ENCODE measurements at places on chromosomes 2 and 18.

DNA sequence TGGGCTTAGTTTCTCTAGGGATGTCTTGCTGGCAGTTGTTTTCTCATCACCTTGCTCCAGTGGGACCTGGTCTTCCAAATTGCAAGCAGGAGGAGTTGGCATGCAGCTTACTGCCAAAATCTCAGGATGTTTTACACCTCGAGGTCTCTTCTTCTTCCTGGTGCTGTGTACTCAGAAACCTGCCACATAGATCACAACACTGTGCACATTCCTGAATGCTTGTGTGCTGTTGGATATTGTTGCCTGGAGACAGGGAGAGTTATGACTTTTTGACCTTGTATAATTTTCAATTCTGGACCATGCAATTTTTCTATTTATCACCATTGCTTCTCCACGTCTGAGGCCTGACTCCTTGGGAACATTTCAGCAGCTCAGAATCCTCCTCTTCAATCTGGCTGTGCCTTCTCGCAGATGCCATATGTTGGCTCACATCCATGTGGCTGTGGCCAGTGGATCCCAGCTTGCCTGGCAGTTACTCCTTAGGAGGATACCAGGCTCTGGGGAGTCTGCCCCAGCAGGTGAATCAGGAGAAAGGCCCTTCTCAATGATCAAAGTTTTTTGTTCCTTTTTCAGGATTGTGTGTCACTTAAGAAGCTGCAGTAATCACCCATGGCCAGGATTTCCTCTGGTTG lies 489.3 kb downstream of the TSN start:
- DNase-seq, result no peak

DNA sequence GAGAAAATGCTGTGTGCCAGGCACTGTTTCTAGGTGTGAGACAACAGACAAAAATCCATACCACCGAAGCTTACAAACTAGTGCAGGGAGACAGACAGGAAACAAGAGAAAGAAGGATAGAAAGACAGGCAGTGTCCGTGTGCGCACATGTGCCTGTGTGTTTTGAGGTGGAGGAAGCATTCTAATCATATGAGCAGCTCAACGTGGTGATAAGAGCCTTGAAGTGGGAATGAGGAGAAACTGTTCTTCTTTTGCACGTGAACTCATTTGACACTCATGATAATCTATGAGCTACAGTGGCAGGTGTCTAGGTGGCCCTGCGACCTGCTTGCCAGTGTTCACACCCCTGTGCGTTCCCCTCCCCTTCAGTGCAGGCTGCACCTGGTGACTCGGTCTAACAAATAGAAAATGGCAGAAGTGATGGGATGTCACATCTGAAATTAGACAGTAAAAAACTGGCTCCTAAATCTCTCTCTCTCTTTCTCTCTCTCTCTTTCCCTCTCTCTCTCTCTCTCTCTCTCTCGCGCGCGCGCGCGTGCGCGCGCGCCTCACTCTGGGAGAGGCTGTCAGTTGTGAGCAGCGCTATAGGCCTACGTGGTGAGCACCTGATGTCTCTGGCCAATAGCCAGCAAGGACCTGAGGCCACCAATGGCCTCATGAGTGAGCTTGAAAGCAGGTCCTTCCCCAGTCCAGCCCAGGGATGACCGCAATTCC lies 74.8 kb downstream of the EN1 start:
- DNase-seq, result no peak

GRCh38 chr18:21164548-21165095 lies 53.0 kb upstream of the ROCK1 start:
- no peak for DNase-seq

- peak; percentile 10 for DNase-seq
Measured at GRCh38 chr2:31980674-31981356, 30.0 kb downstream of the MEMO1 start.

DNA sequence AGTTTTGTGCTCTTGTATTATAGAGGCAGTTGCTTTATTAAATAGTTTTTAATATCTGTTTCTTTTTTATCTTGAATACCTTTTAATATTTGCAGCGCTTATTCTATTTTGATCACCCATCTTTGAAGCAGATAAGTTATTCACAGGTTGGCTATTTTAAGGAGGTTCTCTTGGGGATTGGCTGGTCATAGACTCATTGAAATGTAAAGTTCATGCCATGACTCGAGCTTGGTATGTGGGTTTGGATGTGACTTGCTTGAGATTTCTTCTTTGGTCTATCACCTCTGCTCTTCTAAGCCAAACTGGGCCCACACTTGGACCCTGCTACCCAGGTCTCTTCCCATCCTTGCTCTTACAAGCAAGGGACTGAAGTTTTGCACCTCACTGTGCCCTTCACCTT lies 33.6 kb downstream of the FARP2 start:
- DNase-seq, result no peak

DNA sequence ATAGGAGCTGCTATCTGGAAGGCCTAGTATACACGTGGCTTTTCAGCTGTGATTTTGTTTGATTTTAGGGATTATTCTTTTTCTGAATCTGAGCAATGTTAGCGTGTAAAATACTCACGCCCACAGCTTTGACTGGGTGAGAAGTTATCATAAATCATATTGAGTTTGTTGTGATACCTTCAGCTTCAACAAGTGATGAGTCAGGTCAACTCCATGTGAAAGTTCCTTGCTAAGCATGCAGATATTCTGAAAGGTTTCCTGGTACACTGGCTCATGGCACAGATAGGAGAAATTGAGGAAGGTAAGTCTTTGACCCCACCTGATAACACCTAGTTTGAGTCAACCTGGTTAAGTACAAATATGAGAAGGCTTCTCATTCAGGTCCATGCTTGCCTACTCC lies at the start of gene GKN1:
Gene GKN1, plus strand, starts transcription at position 386 of the 400 bp plus-strand sequence. CDS start 42 bp downstream, outside the sequence.
- no peak for DNase-seq

DNA sequence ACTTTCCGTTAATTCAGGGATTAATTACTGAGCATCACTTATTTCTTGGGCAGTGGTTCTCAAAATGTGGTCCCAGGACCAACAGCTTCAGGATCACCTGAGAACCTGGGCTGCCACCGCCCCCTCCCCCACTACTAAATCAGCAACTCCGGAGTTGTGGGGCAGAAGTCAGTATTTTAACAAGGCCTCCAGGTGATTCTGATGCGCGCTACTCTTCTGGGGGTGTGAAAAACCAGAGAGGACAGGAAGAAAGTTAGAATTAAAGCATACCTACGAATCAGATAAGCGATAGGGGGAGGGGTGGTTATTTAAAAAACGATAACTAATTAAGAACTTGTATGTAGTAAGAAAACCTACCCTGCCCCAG lies 319 bp downstream of the ZSCAN30 start:
- DNase-seq, result peak; percentile 52

- DNase-seq, result no peak
Measured at GRCh38 chr2:241833101-241833663, 24.2 kb downstream of the NEU4 start.

DNA sequence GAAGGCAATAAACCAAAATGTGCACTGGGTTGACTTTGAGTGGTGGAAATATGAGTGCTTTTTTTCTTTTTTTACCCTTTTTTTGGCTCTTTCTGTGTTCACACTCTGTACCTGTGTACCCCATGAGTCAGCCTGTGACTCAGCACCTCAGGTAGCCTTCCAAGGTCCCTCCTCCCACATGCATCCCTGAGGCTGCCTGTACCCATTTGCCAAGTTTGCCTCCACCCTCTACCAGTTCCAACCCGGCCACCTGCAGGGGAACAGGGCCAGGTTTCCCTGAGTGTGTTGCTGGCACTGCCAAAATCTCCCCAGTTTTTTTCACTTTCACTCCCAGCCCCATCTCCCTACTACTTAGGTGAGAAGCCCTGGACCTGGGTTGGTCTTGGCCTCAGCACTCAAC lies 14.0 kb downstream of the CXCR1 start:
- DNase-seq, result no peak

DNA sequence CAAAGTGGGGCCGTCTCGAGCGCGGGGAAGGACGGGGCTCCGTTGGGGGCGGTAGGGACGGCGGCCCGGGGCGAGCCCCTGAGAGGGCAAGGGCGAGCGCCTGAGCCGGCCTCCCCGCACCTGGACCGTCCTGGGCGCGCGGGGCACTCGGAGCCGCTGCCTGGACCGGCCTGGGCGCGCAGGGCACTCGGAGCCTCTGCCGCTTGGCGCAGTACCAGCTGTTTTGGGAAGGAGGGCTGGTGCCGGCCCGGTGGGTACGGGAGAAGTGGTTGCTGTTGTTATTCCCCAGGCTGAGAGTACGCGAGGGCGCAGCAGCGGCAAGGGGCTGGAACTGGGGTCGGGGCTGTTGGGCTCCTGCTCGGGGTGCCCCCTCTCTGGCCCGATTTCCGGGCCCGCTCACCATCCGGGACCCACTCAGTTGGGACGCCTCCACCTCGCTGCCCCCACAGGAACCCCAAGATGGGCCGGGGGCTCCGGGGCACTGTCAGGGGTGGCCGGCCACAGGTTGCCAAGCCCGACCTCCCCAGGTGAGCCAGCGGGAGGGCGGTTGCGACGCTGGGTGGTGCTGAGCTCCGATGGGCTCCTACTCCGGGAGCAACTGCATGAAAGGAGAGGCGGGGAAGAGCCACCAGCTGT lies 579 bp downstream of the ARHGEF4 start:
- no peak for DNase-seq

GRCh38 chr2:62151306-62151638 lies 44.6 kb upstream of the B3GNT2 start:
- DNase-seq, result no peak

GRCh38 chr2:59171019-59171418 lies 929.9 kb upstream of the FANCL start:
- DNase-seq, result no peak

DNA sequence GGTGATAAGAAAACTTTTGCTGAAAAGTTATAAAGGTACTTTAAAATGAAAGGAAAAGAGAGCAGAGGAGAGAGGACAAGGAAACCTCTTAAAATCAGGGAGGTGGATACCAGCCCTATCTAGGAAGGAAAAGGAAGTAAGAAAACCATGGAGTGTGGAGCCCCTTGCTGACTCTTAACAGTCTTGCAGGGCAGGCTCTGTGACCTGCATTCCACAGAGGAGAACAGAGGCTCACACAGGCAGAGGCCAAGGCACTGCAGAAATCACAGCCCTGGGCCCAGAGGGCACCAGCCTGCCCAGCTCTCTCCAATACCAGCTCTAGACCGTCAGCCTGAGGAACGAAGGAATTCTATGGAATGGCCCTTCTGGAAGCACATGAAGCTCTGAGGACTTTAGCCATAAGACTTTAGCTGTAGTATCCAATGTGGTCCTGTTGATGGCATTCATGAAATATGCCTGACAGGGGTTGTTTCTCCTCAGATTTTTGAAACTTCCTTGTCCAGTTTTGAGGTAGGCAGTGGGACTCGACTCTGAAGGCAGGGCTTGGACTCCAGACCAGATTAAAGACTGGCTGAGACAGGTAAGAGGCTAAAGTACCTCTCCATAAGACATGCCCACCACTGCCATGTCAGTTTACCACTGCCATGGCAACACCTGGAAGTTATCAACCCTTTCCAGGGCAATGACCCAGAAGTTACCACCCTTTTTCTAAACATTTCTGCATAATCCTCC lies 216.3 kb downstream of the ANAPC1 start:
- no peak for DNase-seq

DNA sequence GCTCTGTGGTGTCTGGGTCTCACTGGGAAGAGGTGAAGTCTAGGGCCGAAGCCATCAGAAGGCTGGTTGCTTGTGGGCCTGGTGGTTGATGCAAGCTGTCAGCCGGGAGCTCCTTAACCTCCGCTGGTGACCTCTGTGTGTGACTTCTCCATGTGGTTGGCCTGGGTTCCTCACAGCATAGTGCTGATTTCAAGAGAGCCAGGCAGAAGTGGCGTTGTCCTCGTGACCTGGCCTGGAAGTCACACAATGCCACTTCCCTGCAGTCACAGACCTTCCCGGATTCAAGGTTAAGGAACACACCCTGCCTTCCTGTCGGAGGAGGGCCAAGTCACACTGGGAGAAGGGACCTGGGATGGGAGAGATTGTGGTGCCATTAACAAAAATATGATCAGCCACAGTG lies 303.7 kb upstream of the HS6ST1 start:
- peak; percentile 18 for DNase-seq

DNA sequence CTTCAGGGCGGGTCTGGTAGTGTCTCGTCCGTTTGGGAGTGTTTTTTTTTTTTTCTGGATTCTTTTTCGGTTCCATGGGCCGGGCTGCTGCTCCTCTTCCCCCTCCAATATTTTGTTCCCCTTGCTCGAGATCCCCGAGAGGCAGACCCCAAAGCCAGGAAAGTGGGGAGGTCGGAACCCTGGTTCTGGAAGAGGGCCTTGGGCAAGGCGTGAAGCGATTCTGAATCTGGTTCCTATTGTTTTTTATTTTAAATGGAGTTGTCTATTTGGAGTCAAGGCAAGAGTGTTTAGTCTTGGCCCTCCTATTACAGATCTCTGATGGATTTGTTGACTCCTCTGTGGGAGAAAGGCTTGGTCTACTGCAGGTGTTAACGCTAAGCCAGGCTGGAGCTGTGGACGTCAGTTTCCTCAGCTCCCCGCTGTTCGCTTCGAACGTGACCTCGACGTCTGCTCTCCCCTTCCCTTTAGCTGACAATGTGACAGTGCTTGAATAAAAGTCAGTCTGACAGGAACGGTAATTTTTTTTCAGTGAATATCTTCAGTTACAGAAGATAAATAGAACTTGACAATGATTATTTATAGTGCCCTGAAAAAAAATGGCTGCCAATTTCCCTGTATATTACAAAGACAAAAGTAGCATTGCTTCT lies 683 bp upstream of the DNAJC27 start:
- peak; percentile 47 for DNase-seq

DNA sequence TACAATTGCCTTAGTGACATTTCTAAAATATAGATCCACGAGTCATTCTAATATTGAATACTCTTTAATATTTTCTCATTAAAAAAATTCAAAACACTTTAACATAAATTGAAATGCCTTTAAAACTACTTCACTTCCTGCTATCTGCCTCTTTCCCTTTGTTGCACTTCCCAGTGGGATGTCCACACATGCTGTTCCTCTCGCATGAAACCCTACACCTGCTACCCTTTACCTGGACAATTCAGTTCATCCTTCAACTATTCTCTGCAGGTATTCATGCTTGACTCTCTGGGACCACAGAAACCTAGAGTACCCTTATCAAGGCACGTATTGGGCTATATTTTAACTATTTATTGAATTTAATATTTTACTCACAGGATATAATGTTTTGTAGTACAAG lies 373.3 kb upstream of the GALNT5 start:
- no peak for DNase-seq

DNA sequence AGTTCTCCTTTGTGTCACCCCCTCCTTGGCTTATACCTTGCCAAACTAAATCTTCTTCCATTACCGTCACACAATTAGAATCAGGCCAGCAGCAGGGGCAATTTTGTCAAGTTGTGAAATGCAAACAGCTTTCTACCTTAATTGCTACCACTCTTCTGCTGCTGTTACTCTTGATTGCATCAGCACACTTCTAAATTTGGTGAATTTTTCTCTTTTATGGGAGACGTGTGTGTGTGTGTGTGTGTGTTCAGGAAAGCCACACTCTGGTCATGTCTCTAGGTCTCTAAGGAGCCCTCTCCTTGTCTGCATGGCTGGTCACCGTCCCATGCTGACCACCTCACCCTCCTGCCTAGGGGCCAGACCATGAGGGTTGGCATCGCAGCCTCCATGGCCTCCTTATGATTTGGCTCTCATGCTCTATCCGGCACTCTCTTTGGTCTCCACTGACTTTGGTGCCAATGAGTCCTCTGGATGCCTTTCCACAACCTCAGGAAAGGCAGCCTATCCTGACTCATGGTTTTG lies 87.7 kb downstream of the GATA6 start:
- no peak for DNase-seq
